ENCODE measurements at places on chromosomes 11 and 22.

DNA sequence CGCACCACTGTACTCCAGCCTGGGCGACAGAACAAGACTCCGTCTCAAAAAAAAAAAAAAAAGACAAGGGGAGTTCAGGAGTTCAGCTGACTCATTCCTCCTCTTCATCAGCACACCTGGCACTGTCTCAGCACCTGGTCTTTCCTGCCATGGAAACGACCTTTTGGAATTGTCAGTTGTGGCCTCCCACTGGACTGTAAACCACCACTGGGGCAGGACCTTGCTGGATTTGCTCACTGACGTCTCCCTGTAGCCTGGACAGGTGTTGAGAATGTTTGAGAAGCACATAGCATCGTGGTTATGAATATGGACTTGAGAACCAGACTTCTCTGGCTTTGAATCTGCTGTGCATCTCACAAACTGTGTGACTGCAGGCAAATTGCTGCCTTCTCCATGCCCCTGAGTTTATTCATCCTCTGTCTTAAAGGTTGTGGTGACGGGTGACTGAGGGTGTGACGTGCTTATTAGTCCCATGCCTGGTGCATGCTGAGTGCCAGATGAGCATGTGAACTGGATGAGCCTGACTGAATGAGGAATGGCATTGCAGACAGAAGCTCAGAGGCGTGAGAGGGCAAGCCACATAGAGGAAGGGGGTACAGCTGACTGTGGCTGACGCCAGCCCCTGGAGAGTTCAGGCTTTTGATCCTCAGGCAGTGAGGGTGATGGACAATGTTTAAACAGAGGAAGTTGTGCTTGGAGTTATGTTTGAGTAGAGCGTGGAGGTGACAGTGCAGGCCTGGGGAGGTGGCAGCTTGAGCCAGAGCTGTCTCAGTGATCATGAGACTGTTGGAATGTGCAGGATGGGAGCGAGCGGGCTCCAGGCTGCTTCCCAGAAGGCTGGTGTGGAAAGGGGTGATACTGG is 12.7 kb downstream of the TOM1 start:
- no peak for DNase-seq

DNA sequence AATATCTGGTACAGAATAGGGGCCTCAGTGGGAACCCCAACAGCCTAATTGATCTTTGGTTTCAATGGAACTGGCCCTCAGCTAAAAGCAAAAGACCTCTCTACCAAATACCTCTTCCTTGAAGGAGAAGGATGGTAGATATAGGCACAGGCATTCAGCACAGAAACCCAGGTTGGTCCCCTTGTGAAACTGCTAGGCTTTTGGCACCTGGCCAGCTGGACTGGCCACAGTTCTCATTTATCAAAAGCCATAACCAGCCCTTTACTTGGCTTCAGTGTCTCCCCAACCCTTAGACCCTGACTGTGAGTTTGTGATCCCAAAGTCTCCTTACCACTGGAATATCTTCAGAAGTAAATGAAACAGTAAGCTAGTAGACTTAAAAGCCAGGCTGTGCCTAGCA is 152.9 kb downstream of the TENM4 start:
- DNase-seq: no peak

DNA sequence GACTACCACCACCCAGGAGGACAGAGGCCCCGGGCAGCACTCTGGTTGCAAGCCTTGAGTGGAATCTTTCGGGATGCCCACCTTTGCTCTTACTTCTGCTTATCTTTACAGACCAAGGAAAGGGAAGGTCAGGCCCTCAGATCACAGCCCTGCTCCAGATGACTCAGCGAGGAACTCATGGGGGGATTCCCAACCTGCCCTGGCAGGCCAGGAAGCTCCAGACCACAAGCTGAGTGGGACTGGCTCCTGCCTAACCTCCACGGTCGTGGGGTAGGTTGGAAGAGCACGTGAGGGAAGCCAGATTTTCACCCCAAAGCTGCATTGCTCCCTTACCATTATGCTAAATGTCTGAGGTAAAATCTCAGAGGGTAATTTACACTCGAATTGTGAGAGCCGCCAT is 11.8 kb downstream of the TBC1D10A start:
- peak; percentile 20 for DNase-seq

GRCh38 chr11:67357831-67358670 is 4.7 kb upstream of the POLD4 start:
- no peak for DNase-seq

GRCh38 chr11:71114124-71114851 is 138.1 kb downstream of the SHANK2 start:
- DNase-seq: no peak

- no peak for DNase-seq
Observed at GRCh38 chr22:35484651-35485556, 55.7 kb upstream of the RASD2 start.

DNA sequence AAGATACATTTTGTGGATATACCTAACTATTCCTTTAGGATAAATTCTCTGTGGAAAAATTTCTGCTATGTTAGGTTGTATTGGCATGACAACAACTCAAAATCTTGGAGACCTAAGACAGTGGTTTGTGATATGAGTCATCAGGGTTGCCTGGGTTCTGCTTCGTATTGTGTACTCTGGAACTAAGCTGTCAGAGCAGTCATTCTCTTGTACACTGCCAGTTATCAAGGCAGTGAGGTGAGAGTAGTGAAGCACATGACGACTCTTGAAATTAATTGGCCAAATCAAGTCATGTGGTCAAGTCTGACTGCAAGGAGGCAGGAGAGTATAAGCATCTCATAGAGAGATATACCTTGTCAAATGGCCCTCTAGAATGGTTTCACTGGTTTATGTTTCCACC is 104.4 kb downstream of the FANCF start:
- DNase-seq: no peak

- DNase-seq: no peak
Observed at GRCh38 chr11:16846305-16846704, 107.9 kb downstream of the C11orf58 start.

DNA sequence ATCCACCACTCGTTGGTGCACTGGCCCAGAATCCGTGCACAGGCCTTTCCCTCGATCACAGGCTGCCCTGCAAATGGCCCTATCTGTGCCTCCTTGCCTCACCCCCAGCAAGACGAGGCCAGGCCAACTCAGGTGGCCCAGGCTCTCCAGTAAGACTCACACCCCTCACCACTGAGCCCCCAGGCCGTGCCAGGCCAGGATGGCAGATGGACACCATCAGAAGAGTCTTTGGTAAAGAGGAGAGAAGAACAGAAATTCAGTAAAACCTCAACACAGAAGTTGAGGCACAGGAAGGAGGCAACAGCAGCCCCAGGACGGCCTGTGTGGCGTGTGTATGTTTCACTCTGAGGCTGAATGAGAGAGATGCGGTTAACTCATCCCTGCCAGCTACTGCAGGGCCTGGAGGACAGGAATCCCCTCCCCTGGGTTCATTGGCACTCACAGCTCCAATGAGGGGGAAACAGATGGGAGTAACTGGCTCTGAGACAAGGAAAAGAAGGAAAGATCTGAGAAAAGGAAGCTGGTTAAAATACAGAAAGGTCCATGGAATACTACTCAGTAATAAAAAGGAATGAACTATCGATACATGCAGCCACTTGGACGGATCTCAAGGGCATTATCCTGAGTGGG is 54.1 kb upstream of the WNT11 start:
- no peak for DNase-seq

- DNase-seq: no peak
Observed at GRCh38 chr11:72018171-72018570, 19.5 kb downstream of the IL18BP start.

- no peak for DNase-seq
Observed at GRCh38 chr11:36092314-36093030, 148.6 kb downstream of the LDLRAD3 start.

DNA sequence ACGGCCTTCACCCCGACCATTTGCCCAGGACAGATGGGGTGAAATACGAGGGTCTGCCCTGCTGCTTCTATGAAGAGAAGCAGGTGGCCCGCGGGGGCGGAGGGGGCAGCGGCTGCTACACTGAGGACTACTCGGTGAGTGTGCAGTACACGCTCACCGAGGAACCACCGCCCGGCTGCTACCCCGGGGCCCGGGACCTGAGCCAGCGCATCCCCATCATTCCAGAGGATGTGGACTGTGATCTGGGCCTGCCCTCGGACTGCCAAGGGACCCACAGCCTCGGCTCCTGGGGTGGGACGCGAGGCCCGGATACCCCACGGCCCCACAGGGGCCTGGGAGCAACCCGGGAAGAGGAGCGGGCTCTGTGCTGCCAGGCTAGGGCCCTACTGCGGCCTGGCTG is 11.2 kb downstream of the C22orf31 start:
- DNase-seq: no peak

DNA sequence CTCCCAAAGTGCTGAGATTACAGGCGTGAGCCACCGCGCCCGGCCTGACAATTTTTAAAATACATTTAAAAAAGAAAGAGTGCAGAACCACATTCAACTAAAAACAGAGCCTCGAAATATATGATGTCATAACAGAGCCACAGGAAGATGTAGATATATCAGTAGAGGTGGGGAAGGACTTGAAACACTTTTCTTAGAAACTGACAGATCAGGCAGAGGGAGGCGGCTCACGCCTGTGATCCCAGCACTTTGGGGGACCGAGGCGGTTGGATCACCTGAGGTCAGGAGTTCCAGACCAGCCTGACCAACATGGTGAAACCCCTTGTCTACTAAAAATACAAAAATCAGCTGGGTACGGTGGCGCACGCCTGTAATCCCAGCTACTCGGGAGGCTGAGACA is 7.0 kb downstream of the MLC1 start:
- no peak for DNase-seq

DNA sequence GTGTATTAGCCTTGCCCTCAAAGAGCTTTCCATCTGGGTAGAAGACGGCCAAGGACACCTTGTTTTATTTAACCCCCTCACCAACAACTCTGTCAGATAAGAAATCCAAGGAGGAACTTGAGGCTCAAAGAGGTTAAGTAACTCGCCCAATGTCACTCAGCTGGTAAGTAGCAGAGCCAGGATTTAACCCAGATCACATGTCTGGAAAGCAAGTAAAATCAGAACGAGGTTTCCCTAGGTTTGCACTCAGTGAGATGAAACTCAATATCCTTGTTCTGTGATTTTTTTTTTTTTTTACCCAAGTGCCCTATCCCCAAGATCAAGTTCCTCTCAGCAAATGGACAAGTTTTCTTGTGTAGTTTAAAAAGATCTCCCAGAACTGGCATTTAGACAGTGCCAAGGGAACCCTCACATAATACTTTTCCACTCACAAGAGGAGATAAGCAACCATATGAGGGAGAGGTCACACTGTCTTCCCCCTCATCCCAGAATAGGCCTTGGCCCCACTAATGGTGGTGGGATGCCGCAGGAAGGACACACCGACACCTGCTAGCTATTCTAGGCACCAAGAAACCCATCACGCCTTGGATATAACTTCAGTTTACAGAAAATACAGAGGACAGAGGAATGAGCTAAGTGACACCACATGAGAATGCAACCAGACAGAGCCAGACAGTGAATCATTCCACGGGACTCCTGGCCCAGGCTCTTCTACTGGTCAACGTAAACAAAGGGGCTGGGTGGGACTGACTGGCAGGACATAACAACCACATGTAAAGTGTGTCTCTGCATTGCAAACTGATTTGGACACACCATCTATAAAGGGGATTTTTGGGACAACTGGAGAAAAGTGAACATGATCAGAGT is 8.6 kb upstream of the ARAP1 start:
- no peak for DNase-seq

DNA sequence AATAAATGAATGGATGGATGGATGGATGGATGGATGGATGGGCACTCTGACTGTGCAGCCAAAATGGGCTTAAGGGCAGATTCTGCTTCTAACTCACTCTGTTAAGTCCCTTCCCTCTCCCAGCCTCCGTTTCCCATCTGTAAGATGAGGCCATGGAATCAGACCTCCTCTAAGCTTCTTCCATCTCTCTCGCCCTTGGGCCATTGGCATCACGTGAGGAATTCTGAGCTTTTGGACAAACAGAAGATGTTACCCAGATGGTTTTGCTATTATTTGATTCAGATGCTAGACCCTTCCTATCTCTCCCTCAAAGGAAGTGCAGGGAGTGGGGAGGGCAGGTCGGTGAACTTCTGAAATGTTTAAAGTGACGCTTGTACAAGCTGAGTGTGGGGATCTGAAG is 4.0 kb upstream of the CYTH4 start:
- DNase-seq: no peak

DNA sequence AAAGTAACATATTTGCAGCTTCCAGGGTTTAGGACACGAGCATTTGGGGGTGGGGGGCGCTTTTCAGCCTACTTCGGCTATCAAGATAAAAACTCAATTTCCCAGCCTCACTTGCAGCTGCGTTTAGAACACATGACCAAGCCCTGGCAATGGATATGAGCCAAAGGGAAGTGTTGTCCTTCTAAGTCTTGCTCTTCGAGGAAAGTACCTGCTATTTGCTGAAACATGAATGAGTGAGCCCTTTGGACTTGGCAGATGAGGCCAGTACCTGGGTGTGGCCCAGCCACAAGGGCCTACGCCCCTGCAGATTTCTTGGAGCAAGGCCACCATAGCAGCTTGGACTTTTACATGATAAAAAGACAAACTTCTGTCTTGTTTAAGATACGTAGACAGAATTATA is 60.2 kb upstream of the SORL1 start:
- DNase-seq: no peak

- no peak for DNase-seq
Observed at GRCh38 chr22:48941903-48942575, 885.6 kb downstream of the BRD1 start.

GRCh38 chr11:130126516-130126915 is 33.1 kb upstream of the ST14 start:
- DNase-seq: no peak

DNA sequence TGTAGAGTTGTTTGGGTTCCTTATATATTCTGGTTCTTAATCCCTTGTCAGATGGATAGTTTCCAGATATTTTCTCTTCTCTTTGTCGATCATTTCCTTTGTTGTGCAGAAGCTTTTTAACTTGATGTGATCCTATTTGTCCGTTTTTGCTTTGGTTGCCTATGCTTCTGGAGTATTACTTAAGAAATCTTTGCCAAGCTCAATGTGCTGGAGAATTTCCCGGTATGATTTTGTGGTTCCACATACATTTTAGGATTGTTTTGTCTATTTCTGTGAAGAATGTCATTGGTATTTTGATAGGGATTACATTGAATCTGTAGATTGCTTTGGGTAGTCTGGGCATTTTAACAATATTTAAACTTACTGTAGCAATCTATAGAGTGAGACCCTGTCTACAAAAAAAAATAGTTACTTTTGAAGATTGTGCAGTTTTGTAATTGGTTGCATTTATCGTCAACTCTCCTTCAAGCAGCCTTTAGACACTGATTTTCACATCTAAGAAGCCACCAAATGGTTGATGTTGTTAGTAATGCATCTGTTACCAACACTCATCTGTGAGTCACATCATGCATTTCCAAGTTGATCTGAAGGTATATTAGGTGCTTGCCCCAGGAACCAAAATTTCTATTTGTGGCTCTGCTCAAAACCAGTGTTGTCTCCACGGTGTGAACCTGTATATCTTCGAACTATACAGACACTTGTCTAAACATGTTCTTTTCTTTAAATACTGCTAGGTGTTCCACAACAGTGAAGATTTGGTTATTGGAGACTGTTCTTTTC is 21.4 kb downstream of the XRCC6 start:
- DNase-seq: no peak

All from effector CD8-positive, alpha-beta T cell (primary cell).